ENCODE measurements at places on chromosomes 5 and 9.

DNA sequence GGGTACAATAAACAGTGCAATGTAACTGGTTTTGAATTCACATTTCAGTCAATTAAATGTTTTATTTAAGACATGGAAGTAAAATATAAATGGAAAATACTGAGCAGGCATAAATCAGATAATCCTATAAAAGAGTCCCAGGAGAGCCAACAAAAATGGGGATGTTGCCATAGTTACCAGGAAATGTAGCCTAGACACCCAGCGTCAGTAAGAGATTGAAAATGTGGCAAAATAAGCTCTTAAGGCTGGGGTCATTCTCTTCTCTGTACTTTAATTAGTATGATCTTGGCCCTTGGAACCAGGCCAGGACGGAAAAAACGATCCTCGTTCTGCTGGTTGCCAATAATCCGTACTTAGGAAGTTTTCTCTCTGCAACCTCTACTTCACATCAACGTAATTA lies 18.9 kb upstream of the RASEF start:
- DNase-seq = no peak

DNA sequence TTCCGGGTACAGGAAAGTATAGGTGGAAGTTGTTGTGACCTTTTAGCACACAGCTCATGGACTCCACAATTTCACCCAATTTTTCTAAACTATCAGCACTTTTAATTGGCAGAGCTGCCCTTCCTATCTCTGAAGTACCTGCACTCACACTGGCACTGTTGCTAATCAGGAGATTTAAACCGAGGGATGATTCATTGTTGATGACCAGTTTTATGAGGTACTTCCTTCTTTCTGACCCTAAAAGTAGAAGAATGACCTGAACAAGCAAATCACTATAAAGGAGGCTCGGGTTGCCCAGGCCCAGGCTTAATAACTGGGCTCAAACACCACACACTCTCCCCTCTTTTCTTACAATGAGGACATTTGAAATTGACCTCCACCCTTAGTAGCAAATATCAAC lies 105.9 kb downstream of the KCNN2 start:
- no peak for DNase-seq

DNA sequence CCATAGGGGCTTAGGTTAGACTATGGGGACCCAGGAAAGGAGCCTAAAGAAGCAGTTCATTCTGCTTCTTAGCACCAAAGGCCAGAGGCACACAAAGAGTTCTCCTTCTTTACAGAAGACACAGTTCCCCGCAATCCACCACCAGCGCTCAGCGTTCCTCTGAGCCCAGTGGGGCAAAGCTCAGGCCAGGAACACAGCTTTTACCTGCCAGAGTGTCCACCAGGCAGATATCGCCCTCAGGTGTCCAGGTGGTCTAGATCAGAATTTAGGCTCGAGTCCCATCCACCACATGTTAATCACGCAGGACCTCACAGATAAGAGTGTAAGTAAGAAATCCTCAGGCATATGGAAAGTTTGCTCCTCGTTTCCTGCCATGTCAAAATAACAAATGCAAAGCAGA lies 53.0 kb downstream of the UBE2QL1 start:
- peak; percentile 12 for DNase-seq

GRCh38 chr5:141533897-141534296 lies 45.0 kb downstream of the PCDHGC5 start:
- no peak for DNase-seq

DNA sequence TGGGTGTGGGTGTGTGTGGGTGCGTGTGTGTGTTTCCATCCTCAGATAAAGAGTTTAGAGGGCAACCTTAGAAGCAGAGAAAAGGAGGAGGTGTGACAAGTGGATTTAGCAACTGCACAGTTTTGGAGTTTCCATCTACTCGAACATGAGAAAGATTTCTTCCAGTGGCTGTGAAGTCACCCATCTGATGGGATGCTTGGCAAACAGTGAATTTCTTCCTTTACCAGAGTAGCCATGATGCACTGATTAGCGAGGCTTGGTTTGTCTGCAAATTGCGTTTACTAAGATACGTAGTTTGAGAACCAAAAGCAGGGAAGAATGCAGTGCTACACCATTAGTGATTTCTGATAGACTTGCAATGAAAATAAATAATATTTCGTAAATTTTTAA lies 791 bp upstream of the STARD4 start:
- peak; percentile 17 for DNase-seq

- peak; percentile 58 for DNase-seq
These were observed 7.9 kb downstream of the SLC6A3 start for GRCh38 chr5:1437226-1437829.

DNA sequence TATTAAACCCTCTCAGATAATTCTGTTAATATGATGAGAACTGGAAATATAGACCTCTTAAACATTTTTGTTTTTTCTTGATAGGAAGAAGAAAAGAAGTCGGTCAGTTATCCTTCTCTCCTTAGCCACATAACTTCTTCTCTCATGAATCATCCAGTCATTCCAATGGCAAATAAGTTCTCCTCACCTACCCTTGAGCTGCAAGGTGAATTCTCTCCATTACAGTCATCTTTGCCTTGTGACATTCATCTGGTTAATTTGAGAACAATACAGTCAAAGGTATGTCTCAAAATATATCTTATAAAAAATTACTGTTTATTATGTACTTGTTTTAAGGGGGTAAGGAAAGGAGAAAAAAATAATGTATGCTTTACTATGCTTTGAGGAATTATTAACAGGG lies 165.3 kb downstream of the MAN2A1 start:
- no peak for DNase-seq

DNA sequence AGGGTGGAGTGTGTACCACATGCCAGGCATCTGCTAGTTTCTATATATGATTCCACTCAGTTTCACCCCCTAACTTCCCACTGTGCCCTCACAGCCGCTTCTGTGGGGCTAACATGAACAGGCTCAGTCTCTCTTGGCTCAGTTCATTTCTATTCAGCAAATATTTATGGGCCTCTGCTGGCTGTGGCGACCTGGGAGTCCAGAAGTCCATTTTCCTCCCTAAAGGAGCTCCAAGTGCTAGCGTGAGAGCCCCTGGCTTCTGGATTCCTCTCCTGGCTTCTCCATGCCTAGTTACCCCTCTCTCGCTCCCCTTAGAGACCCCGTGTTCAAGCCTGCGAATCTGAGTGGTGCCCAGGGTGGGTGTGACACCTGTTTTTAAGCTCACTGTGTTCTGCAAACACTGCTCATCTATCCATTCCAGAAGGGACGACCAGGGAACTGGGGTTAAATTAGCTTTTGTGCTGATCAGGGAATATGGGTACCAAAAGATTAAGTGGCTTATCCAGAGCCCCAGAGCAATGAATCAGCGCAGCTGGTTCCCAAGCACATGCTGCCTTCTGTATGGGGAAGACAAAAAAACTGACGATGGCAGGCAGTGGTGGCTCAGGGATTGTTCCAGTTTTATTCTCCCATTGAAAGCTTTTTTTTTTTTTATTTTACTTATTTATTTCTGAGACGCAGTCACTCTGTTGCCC lies 57.6 kb downstream of the HMCN2 start:
- no peak for DNase-seq

All from GM23338 (cell line).